ENCODE measurements at places on chromosomes 6 and 20. TPM values are rescaled to one million over a fixed set of nuclear protein-coding genes. Genes with fewer than 3 reads are reported as not detected.

GRCh38 chr20:39381595-39381994 lies 419.5 kb downstream of the DHX35 start:
- DNase-seq, result no peak

- no peak for DNase-seq
Observed at GRCh38 chr6:56101141-56101553, 146.2 kb downstream of the COL21A1 start.

GRCh38 chr20:2382833-2383232 lies 2.1 kb downstream of the TGM6 start:
- DNase-seq, result no peak

- no peak for DNase-seq
Observed at GRCh38 chr20:43726811-43727338, at the start of gene GTSF1L. TSS of gene GTSF1L (minus strand) at chr20:43727002. CDS start at chr20:43726694, 308 bp downstream.

GRCh38 chr6:140041056-140041455 lies 666.6 kb upstream of the CITED2 start:
- DNase-seq, result no peak

DNA sequence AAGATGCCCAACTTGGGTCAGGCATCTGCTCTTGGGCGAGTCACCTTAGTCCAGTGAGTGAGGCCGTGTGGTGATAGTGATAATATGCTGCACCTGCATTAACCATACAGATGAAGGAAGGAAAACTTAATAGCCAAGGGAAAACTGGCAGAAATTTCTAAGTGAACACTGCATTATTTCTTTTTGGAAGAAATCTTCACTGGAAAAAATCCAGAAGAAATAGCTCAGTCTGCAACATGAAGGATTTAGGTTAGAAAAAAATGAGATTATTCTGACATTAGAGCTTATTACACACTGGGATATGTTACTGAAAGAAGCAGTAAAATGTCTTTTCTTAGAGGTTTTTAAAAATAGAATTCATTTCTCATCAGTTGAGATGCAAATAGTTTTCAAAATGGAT lies 947.3 kb downstream of the KIF16B start:
- DNase-seq, result no peak

- DNase-seq, result no peak
Observed at GRCh38 chr20:60970601-60971000, 281.5 kb upstream of the CDH4 start.

GRCh38 chr6:6178795-6179194 lies 141.7 kb downstream of the F13A1 start:
- DNase-seq, result no peak

The ADGRG6 gene
- total RNA-seq, result 0.52 TPM

The CDK5RAP1 gene
- 33.1 TPM for total RNA-seq

The POLR1H gene
- total RNA-seq, result 59.1 TPM

The BPIFA1 gene
- total RNA-seq, result not detected

The BMP6 gene
- total RNA-seq, result not detected

The CAGE1 gene
- not detected for total RNA-seq

Measured in activated CD4-positive, alpha-beta T cell treated with anti-CD3 and anti-CD28 coated beads, Interleukin-2, amount 10 ng/mL, durations not matched to agents 7 days and 5 days (primary cell).